Stromal cell of bone marrow (primary cell): ENCODE measurements at places on chromosomes 11 and 22.

DNA sequence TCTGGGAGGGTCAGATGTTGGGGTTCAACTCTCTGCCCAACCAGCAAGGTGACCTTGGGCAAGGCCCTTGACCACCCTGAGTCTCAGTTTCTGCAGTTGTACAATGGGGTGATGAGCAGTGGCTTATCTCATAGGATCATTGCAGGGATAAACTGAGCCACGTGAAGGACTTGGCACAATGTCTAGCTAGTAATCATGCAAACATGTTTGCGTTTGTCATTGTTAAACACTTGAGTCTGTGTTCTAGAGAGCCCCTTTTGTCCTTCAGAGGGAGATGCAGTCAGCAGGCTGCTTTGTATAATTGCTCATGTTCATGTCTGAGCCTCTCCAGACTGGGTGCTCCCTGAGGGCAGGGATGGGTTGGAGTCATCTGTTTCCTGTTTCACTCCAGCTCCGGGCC is 15.8 kb downstream of the CD82 start:
- no peak for DNase-seq

DNA sequence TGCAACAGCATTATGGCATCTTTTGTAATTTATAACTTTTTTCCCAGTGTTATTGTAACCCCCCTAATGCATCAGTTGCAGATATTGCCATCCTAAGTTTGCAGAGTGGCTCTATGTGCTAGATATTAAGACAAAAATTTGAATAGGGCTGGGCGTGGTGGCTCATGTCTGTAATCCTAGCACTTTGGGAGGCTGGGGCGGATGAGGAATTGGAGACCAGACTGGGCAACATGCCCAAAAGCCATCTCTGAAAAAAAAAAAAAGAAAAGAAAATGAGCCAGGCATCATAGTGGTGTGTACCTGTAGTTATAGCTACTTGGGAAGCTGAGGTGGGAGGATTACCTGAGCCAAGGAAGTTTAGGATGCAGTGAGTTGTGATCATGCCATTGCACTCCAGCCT is 50.1 kb upstream of the MUC15 start:
- no peak for DNase-seq

DNA sequence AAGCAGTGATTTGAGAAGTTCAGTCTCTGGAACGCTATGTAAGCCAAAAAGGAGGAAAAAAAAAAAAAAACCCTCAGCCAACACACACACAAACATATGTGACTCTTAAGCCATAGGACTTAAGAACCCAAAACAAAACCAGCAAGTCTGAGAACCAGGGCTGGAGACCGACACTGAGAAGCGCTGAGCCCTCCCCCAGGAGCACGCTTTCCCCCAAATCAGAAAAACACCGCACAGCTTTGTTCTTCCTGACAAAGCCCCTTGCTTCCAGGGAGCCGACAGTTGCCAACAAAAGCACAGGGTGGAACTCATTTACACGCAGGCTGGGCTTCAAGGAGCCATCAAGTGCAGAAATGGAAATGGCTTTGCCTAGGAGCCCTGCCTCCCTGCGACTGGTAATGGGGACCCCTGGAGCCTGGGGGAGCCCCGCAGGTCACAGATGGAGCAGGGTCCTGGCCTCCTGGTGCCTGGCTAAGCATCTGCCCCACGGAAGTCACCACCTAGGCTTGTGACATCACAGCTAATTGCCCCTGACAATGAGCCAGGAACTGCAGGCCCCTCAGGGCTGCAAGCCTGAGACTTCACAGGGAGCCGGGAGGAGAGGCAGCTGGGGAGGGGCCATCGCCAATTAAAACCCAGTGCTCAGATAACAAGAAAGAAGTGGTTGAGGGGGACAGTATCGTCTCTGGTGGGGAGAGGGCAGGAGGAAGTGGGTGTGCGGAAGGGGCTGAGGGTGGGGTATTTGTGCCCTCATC is 66.9 kb downstream of the NFAM1 start:
- no peak for DNase-seq

DNA sequence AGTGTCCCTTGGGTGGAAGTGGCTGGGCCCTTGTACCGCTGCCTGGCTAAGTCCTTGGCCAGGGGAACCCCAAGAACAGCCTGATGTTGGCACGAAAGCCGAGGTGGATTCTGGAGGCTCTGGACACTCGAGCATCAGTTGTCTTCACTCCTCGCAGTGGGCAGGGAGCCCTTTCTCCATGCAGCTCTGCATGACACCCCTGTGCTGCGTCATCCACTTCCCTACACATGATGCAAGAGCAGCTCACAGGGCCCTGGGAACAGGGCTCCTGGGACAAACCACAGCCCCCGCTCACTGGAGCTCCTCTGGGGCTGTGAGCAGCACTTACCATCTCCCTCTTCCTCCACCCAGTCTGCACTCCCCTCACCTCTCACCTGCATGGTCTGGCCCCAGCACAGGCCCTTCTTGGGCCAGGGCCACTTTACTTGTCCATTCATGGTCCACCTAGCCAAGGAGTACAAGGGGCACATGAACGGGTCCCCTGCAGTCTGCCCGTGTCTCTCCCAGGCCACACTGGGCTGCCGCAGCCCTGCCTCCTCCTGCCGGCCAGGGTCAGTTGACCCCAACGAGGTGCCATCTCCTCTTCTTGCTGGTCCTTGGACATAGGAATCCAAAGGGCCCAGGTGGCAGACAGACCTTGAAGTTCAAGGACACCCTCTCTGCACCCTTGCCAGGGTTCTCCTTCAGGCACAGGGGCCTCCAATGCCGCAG is 66.5 kb downstream of the IGF2 start:
- DNase-seq, result no peak

DNA sequence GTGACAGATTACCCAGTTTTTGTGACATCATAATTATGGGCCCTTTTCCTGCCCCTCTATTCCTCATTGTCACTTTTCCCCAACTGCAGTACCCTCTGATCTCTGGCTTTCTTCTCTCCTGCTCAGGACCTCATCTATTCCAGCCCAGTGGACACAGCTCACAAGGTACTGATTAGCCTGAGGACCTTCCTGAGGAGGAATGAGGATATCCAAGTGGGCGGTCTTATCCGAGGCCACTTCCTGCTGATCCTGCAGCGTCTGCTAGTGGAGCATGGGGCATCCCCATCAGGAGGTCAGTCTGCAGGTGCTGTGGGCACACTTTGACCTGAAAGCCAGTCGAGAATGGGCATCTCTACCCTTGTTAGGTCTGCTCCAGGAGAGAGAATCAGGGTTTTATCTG is 24.5 kb upstream of the CCDC134 start:
- no peak for DNase-seq

DNA sequence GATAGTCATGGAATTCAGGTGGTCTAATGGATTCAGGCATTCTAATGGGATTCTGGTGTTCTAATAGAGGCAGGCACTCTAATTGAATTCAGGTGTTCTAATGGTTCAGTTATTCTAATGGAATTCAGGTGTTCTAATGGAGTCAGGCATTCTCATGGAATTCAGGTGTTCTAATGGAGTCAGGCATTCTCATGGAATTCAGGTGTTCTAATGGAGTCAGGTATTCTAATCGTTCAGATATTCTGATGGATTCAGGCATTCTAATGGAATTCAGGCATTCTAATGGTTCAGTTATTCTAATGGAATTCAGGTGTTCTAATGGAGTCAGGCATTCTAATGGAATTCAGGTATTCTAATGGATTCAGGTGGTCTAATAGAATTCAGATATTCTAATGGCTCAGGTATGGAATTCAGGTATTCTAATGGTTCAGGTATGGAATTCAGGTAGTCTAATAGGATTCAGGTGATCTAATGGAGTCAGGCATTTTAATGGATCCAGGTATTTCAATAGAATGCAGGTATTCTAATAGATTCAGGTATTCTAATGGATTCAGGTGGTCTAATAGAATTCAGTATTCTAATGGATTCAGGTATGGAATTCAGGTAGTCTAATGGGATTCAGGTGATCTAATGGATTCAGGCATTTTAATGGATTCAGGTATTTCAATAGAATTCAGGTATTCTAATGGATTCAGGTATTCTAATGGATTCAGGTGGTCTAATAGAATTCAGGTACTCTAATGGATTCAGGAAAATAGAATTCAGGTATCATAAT is 22.0 kb upstream of the PHF21B start:
- DNase-seq, result no peak

GRCh38 chr22:23203452-23204124 is 23.3 kb downstream of the BCR start:
- DNase-seq, result no peak

- no peak for DNase-seq
Measured at GRCh38 chr11:134799386-134799785, 387.3 kb upstream of the B3GAT1 start.

DNA sequence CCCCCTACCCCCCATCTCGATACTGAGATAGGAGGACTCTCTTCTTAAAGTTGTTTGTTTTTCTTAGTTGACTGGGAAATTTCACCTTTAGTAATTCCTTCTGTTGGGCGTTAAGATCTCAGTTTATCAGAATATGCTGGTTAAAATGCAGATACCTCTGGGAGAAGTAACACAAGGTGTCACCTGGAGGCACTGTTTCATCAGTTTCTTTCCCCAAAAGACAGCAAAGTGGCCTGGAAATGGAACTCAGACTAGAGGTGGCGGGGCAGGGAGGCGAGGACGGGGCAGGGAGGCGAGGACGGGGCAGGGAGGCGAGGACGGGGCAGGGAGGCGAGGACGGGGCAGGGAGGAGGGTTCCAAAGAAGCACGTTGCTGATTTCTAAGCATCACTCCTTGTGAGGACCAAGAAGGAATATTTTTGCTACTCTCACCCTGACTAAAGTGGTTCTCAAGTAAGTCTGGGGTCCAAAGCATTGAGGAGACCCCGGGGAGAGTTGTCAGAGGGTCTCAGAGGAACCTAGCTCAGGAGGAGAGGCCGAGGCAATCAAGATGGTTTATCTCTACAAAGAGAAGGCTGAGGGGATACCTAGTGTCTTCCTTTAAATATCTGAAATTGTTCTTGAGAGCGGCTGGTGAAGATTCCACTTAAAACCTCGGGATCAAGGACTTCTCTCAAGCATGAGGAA is 147.0 kb upstream of the B3GAT1 start:
- no peak for DNase-seq

GRCh38 chr11:66719111-66719872 is 9.7 kb downstream of the SPTBN2 start:
- no peak for DNase-seq

GRCh38 chr11:95799546-95799945 is 9.2 kb downstream of the CEP57 start:
- DNase-seq, result no peak

DNA sequence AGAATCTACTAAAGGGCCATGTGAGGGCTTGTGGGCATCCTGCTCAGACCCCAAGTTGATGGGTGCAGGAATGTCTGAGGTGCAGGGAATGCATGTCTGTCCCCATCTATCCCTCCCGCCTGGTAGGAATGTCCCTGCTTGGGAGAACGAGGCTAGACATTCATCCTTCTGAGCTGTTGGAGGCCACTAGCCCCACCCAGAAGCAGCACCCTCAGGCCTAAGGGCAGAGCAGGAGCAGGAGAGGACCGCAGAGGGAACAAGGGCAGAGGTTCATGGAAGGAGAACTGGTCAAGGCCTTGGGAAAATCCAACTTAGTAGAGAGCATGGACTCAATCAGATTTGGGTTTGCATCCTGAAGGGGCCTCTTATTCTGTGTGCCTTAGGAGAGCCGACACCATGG is 22.1 kb upstream of the LMO1 start:
- DNase-seq, result no peak

DNA sequence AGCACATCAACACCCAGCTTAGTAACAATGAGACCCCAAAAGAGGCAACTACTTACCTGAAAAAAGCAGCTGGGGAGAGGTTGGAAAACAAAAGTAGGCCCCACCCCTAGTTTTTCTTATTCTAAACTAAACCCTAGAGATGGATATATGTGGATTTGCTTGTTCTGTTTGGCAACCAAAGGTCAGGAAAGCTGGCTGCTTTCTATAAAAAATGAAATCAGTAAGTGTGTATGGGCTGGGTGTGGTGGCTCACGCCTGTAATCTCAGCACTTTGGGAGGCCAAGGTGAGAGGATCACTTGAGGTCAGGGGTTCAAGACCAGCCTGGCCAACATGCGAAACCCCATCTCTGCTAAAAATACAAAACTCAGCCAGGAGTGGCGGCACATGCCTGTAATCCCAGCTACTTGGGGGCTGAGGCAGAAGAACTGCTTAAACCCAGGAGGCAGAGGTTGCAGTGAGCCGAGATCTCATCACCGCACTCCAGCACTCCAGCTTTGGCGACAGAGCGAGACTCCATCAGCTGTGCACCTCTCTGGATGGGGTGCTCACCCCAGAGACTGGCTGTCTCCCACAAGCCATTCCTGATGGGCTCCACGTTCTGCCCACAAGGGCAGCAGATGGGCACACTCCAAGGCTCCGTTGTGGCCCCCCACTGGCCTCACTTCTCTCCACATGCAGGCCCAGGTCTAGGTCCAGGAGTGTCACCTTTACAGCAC is 30.0 kb downstream of the PACSIN2 start:
- DNase-seq, result no peak

- no peak for DNase-seq
Measured at GRCh38 chr11:45057938-45058646, 88.3 kb upstream of the PRDM11 start.

DNA sequence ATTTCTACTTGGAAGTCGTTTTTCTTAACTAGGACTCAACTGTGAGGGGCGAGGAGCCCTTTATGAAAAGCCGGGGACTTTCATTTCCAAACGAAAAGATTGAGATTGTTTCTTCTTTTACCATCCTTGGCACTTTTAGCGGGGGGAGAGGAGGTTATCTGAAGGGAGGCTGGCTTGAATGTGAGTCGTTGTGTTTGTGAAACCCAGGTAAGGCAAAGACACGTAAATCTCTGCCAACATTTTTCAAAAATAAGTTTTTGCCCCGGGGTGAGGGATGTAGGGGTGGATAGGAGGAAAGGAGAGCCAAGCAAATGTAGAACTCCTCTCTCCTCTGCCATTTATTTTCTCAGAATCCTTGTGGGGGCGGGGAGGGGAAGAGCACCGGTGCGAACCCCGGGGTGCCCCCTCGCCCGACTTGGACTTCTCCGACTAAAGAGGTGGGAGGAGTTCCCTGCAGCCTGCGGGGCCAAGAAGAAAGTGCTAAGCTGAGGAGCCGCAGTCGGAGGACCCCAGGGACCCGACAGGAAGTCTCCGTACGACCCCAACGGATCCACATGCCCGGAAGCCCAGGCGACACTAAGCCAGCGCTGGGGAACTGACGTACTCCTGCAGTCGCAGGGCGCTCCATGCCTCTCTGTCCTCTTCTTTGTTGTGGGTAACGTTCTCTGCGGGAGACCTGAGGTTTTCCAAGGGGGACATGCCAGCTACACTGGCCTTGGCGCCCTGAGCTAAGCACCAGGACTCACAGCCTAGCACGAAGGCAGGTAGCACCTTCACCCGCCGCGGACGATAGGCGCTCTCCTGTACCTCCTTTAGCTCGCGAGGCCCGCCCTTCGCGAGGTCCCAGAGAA is 2.4 kb upstream of the WT1 start:
- no peak for DNase-seq

DNA sequence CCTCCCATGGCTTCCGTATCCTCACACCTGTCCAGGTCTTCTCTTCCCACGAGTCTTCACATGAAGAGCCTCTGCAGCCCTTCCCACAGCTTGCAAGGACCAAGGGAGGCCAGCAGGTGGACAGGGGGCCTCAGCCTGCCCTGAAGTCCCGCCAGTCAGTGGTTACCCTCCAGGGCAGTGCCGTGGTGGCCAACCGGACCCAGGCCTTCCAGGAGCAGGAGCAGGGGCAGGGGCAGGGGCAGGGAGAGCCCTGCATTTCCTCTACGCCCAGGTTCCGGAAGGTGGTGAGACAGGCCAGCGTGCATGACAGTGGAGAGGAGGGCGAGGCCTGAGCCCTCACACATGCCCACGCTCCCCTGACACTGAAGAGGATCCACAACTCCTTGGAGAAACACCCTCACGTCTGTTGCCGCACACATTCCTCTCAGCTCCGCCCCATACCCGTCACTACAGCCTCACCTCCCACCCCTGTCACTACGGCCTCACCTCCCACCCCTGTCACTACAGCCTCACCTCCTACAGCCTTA is 8.3 kb downstream of the SSH3 start:
- no peak for DNase-seq

- DNase-seq, result no peak
Measured at GRCh38 chr22:30435674-30436126, 10.1 kb downstream of the MTFP1 start.
